ENCODE measurements at places on chromosomes 4 and X.

DNA sequence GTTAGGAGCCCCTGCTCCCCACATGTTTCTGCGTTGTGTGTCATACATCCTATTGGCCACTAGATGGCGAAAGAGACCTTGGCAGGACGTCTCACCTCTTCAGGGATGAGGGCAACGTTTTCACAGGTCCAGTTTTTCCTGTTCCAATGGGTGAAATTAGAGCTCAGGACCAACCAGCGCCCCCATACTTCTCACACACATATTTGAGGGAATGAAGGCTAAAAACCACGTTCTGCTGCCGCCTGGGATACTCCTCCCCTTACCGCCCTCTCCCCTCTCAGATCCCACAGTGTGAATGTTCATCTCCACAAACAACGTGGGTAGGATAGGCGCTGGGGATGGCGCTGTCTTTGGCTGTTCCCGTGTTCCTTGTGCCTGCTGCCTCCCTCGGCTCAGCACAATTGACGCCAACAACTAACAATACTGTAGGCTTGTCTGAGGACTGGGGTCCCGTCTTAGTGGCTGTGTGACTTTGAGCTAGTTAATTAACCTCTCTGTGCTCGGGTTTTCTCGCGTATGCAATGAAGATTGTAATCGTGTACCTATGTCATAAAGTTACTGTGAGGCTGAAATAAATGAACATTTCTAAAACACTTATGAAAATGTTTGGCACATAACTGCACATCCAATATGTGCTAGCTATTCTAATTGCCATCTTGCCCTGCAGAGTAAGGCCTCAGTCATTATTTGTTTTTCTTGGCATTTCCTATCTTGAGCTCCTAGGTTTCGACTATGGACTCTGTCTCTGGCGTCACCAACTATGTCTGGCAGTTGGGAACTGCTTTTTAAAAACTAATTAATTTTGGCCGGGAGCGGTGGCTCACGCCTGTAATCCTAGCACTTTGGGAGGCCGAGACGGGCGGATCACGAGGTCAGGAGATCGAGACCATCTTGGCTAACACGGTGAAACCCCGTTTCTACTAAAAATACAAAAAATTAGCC, 181.3 kb upstream of the STK26 start:
- peak; percentile 64 for DNase-seq

GRCh38 chr4:128846063-128846462, 36.6 kb downstream of the JADE1 start:
- no peak for DNase-seq

GRCh38 chr4:112927544-112927943, 121.9 kb upstream of the ANK2 start:
- DNase-seq: no peak

GRCh38 chr4:113582737-113583136, 178.8 kb downstream of the CAMK2D start:
- DNase-seq: no peak

DNA sequence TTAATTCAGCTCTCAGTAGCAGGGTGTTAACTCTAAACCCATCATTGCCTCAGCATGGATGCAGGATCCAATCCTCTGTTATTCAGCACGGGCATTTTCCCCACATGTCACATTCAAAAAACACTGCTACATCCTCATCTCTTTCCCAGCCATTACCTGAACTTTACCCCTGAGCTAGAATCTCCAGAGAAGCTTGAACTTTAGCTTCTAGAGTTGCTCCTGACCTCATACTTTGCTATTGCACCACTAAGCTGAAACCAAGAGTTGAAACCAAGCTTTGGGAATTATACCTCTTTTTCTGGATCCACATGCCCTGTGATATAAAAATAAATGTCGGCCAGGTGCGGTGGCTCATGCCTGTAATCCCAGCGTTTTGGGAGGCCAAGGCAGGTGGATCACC, 90.7 kb downstream of the SHROOM3 start:
- DNase-seq: no peak

DNA sequence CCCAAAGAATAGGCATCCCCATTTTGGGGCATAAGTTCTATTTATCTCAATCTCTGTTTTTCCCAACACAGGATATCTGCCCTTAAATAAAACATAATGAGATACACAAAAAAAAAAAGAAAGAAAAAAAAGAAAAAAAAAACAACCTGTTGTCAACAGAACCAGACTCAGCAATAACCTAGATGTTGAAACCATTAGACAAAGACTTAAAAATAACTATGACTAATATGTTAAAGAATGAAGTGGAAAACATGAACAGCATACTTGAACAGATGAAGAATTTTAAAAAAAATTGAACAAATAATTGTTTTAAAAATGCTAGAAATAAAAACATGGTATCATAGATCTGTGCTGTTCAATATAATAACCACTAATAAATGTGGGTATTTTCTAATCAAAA, 93.4 kb upstream of the RXFP1 start:
- peak; percentile 37 for DNase-seq

DNA sequence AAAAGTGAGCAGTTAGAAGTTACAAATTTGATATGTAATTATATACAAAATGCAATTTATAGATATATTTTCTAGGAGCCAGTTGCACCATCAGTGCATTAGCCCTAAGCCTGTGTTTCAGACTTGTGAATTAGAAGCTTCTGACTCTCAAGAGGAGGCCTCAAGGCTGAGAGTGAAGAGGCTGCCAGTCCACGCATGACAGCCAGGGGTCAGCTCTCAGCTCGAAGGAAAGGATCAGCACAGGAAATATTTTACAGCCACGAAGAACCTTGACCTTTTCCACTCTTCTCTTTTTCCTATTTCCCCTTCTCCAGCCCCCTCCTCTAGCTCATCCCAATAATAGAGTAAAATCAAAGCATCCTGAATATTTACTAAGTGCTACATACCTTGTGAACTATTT, 642.4 kb downstream of the TRIML1 start:
- peak; percentile 48 for DNase-seq

DNA sequence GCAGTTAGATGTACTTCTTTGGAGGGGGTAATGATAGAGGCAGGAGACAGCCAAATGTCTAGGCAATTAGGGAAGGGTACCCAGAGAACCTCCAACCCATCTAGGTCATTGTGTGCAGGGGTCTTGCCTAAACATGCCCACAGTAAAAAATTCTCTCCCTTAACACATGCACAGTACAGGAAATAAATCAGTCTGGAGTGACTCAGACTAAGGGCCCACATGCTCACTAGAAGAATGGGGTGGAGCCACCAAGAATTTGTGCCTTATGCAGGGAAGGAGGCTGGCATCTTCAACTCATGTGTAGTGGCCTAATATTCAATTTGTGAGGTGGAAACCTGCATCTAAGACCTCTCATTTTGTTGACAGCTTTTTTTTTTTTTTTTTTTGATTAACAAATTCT, 945.3 kb upstream of the GRIA3 start:
- peak; percentile 77 for DNase-seq
